Gastrocnemius medialis (tissue), 4 donors: ENCODE measurements at places on chromosomes 2 and 18. TPM values are rescaled to one million over a fixed set of nuclear protein-coding genes. Genes with fewer than 3 reads are reported as not detected.

The PRKCE gene
- total RNA-seq = 5.8 TPM

The ZNF516 gene
- total RNA-seq = 13.5 TPM

The MDH1B gene
- total RNA-seq = 1.6 TPM

The CHRND gene
- 97.0 TPM for total RNA-seq

The TFPI gene
- 44.5 TPM for total RNA-seq

The SERPINB11 gene
- total RNA-seq = not detected

- no peak overlapping the region for H3K27ac ChIP-seq
- no peaks in the 10 kb centered on the region for H3K27me3 ChIP-seq
- H3K4me3 ChIP-seq = no peak overlapping the region
- H3K4me1 ChIP-seq = peaks cover 5% of the 10 kb centered on the region
- H3K36me3 ChIP-seq = no peaks in the 10 kb centered on the region
Measured at GRCh38 chr18:841647-842370, 29.8 kb upstream of the YES1 start.

- no peak overlapping the region for H3K27ac ChIP-seq
- no peaks in the 10 kb centered on the region for H3K4me1 ChIP-seq
- no peak for DNase-seq
- H3K27me3 ChIP-seq = no peaks in the 10 kb centered on the region
- H3K36me3 ChIP-seq = no peaks in the 10 kb centered on the region
Measured at GRCh38 chr2:216242365-216242764, 129.9 kb downstream of the MARCHF4 start.

DNA sequence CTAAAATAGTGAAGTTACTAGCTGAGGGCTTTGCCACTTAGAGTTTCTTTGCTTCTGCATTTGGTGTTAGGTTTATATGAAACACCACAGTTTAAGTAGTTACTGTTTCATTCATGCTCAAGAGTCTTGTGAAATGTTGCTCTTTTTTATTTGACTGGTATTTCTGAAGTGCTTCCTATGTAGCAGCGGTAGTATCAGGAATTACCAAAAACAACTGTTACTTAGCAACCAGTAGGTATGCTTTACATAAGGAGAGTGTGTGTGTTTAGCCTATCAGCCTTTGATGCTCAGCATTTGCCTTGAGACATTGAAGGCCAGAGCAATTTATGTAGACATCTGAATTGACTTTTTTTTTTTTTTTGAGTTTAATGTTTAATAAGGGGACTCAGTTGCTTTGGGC lies 3.6 kb downstream of the DIS3L2 start:
- peaks cover 28% of the 10 kb centered on the region for H3K4me1 ChIP-seq
- no peak overlapping the region for H3K4me3 ChIP-seq
- no peak overlapping the region for H3K27ac ChIP-seq
- no peaks in the 10 kb centered on the region for H3K36me3 ChIP-seq
- no peaks in the 10 kb centered on the region for H3K27me3 ChIP-seq

DNA sequence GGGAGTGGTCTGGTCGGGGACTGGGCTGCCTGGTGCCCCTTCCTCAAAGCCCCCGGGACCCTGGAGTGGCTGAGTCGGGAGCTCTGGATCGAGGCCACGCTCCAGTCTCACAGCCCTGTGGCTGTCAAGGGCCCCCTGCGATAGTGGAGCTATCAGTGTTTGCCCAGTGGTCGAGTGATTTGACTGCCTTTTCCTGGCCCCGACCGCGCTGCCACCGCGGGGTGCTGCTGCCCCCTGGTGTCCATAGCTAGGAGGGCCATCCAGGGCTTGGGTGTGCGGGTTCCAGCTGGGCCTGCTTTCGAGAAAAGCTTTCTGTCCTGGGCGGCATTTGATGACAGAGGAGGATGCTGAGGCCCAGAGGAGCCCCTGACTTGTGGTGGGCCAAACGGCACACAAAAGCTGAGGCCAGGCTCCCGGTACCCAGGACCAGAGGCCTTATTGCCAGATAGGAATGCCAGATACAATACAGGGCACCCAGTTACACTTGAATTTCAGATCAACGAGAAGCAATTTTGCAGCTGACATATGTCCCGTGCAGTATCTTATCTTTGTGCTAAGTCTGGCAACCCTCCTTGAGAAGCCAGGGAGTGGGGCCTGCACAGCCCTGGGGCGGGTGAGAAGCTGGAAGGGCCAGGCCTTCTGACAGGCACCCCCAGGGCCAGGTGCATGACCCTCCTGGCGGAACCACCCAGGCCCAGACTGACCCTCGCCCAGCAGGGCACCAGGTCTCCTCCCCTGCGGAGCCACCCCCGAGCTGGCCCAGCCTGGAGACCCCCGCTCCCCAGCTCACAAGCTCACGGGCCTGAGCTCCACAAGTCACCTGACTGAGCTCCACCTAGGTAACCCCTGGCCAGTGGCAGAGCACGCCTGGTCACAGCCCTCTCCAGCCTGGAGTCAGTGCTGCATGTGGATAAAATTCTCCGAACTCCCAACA lies 13.0 kb downstream of the ODC1 start:
- no peak overlapping the region for H3K4me3 ChIP-seq
- peaks cover 9% of the 10 kb centered on the region for H3K4me1 ChIP-seq
- H3K27me3 ChIP-seq = no peaks in the 10 kb centered on the region
- H3K27ac ChIP-seq = no peak overlapping the region

- H3K27ac ChIP-seq = no peak overlapping the region
- no peak for DNase-seq
- H3K36me3 ChIP-seq = no peaks in the 10 kb centered on the region
- no peaks in the 10 kb centered on the region for H3K27me3 ChIP-seq
- H3K4me1 ChIP-seq = no peaks in the 10 kb centered on the region
Measured at GRCh38 chr2:42775810-42776209, 11.9 kb upstream of the OXER1 start.

GRCh38 chr2:11839916-11840315 lies 93.5 kb downstream of the LPIN1 start:
- H3K4me1 ChIP-seq = no peaks in the 10 kb centered on the region
- H3K36me3 ChIP-seq = no peaks in the 10 kb centered on the region
- DNase-seq = no peak
- H3K4me3 ChIP-seq = no peak overlapping the region
- H3K27me3 ChIP-seq = no peaks in the 10 kb centered on the region
- H3K27ac ChIP-seq = no peak overlapping the region

GRCh38 chr2:122340246-122340645 lies 584.8 kb downstream of the TSN start:
- H3K27me3 ChIP-seq = no peaks in the 10 kb centered on the region
- DNase-seq = no peak
- no peak overlapping the region for H3K27ac ChIP-seq
- H3K4me1 ChIP-seq = no peaks in the 10 kb centered on the region
- H3K4me3 ChIP-seq = no peak overlapping the region
- H3K36me3 ChIP-seq = no peaks in the 10 kb centered on the region

DNA sequence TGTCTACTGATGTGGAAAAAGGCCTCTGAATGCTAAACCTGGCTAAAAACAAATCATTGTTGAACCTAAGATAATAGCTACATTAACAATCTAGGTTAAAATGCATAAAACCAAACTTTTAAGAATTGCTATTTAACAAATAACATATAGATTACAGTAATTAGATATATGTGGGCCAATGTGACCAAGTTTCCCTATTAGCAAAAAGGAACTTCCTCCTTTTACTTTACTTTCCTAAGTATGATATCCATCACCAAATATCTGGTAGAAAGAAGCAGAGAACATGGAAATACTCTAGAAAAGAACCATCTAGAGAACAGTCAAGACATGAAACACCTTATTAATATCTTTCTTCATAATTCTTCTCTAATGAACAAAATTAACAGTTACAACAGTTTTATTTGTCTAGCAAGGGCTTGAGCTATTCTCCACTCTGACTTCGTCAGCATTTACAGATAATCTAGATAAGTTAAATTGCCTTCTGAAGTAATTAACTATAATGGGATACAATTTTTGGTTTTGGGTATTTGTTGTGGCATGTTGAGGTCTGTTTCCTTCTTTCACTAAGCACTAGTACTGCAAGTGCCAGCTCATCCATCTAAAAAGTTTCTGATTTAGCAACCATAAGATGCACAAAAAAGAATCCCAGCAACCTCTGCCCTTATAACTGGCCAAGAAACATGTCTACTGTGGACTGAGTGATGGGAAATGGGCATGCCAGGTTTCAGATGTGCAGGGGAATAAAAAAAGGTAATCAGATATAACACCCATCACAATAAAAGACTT lies 53.3 kb downstream of the MEMO1 start:
- DNase-seq = no peak
- H3K36me3 ChIP-seq = no peaks in the 10 kb centered on the region
- H3K27me3 ChIP-seq = no peaks in the 10 kb centered on the region
- no peak overlapping the region for H3K4me3 ChIP-seq
- H3K4me1 ChIP-seq = peaks cover 16% of the 10 kb centered on the region

DNA sequence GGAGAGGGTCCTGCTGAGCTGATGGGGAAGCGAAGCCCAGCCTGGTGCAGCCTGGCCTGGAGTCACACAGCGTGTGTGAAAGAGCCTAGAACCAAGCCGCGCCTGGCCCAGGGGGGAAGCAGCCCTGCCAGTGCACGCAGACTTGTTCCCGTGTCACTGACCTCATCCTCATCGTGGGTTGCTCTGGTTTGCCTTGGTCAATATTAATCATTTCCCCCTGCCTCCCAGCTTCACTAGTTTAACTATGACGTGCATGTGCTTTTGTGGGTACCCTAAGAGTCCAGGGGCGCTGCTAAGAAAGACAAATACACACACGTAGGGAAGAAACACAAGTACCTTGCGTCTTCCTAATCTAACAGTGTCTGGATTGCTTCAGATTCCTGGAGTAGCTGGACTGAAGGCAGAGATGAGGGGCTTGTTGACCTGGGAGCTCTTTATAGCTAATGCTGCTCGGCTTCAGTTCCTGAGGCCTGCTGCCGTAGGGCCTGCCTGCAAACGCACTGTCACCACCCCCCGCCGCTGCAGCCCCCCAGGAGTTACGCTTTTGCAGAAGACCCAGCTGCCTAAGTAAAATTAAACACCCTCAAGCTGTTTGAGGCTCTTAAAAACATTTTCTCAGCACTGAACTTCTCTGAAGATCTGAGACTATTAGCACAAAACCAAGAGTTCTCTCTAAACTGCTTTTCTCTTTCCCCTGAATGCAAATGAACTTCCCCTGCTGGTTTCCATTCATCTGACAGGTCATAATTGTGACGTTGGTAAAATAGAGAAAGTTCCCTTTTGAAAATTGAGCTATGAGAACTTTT lies 159.2 kb downstream of the FAM210A start:
- H3K4me3 ChIP-seq = no peak overlapping the region
- H3K36me3 ChIP-seq = no peaks in the 10 kb centered on the region
- peak overlapping the region; percentile 8 for H3K27ac ChIP-seq
- DNase-seq = peak; percentile 48

DNA sequence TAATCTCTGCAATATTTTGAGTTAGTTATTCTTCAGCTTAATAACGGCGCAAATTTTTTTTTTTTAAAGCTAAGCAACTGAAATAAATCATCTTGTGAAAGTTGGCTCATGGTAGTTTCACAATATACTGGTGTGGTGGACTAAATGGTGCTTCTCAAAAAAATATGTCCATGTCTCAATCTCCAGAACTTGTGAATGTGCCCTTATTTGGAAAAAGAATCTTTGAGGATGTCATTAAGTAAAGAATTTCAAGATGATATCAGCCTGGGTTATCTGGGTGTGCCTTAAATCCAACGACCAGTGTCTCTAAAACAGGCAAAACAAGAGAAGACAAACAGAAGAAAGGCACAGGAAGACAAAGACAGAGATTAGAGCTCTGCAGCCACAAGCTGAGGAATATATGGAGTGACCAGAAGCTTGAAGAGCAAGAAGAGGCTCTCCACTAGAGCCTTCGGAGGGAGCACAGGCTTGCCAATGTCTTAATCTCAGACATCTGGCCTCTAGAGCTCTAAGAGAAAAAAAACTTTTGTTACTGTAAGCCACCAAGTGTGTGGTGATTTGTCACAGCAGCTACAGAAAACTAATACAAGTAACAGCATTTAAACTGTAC lies 71.4 kb downstream of the HNMT start:
- DNase-seq = no peak
- H3K27ac ChIP-seq = no peak overlapping the region
- no peaks in the 10 kb centered on the region for H3K36me3 ChIP-seq
- H3K4me1 ChIP-seq = no peaks in the 10 kb centered on the region

DNA sequence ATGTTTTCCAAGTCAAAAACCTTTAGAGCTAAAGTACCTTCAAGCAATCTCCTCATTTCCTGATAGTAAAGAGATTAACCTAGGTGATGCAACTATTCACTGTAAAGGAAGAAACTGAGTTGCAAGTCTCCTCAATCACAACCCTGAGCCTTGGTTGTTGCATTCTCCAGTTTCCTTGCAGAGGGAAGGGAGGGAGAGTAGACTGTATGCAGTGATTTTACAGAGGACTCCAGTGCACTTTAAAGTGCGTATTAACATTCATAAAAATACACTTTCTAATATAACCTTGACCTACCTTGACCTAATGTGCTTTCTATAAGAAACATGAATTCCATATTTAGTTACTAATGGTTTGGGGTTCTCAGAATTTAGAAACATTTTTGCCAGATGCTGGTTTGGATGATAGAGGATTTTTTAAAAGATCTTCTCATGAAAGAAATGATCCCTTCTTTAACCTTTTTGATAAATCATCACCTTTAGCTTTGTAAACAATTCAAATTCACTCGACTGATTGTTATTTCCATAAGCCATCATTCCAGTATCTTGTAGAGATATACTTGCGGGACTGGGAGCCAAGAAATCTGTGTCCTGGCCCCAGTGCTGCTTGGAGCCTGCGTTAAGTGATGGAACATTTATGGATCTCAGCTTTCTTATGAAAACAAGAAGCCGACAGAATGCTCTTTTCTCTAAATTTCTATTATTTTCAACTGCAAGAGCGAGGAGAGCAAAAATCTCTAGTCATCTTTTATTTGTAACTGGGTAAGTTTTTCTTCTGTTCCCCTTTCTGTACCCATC lies 228.3 kb downstream of the ZNF521 start:
- no peak overlapping the region for H3K4me3 ChIP-seq
- H3K4me1 ChIP-seq = peaks cover 3% of the 10 kb centered on the region
- H3K36me3 ChIP-seq = no peaks in the 10 kb centered on the region
- no peak for DNase-seq
- no peak overlapping the region for H3K27ac ChIP-seq
